ENCODE measurements at places on chromosomes 7 and 10.

- no peak for DNase-seq
Observed at GRCh38 chr7:107953265-107953923, 49.6 kb downstream of the LAMB1 start.

- no peak for DNase-seq
Observed at GRCh38 chr7:16430133-16430532, 8.8 kb upstream of the CRPPA start.

DNA sequence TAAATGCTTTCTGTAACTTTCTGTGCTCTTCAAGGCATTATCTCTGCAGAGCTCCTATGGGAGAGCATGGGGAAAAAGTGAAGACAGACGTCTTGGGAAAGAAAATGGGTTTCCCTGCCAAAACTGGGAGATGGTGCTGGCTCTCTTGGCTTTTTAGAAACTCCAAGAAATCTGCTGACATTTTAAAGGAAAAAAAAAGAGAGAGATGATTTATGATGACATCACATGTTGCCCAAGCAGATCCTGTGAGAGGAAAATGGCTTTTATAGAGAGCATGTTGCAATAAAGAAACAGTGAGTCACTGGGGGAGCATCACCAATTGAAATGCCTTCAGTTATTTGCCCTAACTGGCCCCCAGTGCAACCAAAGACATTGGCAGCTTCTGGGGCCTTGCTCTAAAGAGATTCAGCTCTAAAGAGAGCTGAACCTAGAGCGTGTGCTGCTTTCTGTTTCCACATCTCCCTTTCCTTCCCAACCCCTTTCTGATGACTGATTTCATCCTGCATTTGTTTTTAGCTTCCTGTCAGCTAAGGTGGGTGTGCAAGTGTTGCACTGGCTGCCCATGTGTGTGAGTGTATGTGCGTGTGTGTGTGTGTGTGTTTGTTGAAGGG, 37.7 kb downstream of the LRMDA start:
- no peak for DNase-seq

DNA sequence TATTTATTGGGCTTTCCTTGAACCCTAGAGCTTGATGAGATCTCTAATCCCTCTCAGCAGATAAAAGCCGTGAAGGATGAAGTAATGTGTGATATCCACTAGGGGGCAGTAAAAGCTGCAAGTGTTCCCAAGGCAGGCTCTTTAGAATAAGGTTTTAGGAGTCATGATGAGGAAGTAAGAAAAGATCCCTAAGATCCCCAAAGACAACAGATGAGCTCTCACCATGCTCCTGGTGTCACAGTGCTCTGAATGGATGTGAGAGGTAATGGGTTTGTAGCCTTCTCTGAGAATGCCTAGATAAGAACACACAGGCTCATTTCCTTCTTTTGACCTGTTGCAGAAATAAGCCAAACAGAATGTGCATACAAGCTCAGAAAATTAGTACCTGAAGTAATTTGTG, 70.4 kb upstream of the ITPRID1 start:
- DNase-seq, result no peak

- DNase-seq, result no peak
Observed at GRCh38 chr10:110334061-110334656, 29.4 kb upstream of the SMNDC1 start.

DNA sequence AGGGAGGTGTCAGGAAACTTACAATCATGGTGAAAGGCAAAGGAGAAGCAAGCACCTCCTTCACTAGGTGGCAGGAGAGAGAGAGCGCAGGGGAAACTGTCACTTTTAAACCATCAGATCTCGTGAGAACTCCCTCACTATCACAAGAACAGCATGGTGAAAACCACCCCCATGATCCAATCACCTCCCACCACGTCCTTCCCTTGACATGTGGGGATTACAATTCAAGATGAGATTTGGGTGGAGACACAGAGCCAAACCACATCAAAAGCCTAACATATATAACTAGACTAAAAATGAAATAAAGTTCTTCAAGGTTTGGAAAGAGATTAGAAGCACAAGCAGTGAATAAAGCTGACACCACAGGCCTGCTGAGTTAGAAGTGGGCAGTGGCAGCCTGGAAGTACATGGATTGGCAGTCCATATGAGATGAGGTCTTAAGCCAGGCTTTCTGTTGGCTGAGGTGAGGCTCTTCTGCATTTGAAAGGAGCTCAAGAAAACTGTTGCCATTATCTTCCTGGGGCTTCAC, 96.4 kb upstream of the MDFIC start:
- DNase-seq, result peak; percentile 30

GRCh38 chr7:646487-646886, 80.0 kb upstream of the DNAAF5 start:
- no peak for DNase-seq

DNA sequence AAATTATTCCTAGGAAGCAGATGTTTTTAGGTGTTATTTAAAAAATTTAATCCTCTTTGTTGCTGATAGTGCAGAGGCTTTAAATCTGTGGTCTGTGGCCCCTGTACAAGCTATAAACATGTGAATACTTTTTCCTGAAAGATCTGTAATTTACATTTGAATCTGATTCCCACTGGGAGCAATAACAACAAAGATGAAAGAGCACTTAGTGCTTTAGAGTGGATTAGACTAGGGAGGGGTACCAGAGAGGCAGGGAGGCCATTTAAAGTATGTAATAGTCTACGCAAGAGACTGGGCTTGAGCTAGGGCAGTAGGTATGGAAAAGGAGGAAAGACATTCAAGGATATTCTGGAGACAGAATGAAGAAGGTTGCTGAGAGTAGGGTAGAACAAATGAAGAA, 19.1 kb downstream of the BTRC start:
- no peak for DNase-seq

GRCh38 chr10:15344876-15345285, 26.2 kb downstream of the FAM171A1 start:
- DNase-seq, result no peak

DNA sequence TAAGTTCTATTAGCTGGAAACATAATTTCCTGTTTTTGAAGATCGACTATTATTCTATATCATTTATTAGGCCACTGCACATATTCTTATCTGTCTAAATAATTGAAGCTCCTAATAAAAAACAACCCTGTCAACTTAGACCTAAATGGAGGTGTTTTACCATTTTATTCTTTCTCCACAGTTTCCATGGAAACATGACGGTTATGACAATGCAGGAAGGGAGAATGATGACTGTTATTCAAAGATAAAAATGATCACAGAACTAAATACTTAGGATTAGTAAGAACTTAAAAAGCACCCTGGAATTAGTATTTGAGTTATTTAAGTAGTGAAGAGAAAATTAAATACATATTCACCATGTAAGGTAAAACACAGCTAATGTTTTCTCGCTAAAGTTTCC, 119.9 kb upstream of the DKK1 start:
- DNase-seq, result no peak

- DNase-seq, result no peak
Observed at GRCh38 chr7:12588259-12588904, 17.9 kb downstream of the SCIN start.

GRCh38 chr7:101125989-101126650, 784 bp upstream of the SERPINE1 start:
- no peak for DNase-seq

DNA sequence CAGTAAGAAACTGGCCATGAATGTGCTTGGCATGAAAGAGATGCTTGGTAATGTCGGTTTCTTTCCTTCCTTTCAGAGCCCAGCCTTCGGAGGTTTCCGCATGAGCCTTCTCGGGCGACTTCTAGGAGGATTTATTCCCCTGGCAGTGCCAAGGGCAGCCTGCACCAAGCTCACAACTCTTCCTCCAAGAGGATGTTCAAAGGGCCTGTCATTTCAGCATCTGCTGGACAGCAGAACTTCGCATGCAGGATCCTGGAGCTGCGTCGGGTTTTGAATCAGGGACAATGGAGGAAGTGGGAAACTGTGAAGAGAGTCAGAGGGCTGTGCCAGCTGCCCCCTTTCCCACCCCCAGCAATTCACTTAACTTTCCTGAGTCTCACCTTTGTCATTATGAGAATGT, 21.3 kb downstream of the GOLGA7B start:
- no peak for DNase-seq
